ENCODE measurements at places on chromosomes 4 and X. TPM values are rescaled to one million over a fixed set of nuclear protein-coding genes. Genes with fewer than 3 reads are reported as not detected.

DNA sequence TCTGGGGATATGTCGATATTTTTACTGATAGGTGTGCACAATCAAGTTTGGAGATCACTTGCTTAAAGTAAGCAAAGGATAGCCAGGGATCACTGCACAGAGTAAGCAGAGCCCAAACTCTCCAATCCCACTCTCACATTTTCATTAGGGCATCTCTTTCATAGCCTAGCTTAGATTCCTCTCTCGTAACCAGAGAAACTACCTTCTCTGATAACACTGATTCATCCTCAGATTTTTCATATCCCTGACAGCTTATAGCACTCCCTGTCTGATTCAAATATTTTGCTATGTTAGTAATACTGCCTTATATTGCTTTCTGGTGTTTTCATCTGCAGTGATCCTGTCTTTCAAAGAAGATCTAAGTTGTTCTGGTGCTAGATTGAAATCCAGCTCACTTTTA is 123.7 kb downstream of the CBLL2 start:
- DNase-seq: no peak

DNA sequence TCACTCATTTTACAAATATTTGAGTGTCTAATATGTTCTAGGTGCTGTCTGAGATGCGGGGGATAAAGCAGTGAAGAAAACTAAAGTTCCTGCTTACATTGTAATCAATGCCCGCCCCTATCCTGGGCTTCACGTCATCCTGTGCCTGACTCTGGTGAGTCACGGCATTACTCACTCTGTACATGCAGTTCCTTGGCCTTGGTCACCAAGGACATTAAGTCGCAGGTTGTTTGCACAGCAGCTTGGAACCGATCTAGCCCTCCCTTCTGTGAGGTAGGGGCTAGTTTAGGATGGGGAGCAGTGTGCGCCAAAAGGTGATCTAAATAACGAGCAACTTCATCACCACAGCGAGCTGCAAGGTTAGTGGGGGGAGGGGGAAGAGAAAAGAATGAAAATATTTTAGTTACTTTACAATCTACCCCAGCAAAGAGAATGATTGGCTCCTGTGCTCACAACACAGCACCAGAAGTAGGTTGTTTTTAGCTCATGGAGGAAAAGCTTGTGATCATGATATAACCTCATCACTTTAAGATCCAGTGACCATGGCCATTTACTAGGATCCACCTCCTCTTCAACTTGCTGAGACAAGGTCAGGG is 48.0 kb upstream of the HDAC8 start:
- no peak for DNase-seq

DNA sequence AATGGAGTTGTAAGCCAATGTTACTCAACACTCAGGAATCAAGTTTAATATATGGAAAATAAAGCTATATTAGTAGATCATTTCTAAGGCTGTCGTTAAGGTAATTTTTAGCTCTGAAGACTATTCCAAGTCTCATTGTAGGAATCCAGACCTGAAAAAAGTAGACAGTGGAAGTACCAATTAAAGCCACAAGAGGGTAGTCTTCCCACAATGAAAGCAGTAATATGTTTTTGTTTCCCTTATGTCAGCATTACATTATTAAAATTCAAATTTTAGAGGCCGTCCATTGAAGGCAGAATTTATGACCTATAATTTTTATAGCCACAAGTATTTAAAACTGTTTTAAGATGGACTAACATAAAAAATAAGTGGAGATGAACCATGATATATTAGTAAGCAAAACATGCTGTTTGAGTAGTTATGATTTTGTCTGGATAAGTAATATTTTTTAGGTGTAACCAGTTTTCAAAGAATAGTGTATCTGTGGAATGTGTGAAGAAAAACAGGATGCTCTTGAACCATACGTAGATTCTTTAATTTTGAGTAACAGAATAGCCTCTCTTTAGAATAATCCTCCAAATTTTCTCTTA is 372.6 kb upstream of the TECRL start:
- DNase-seq: no peak

- DNase-seq: no peak
These were observed 64.7 kb upstream of the NKX1-1 start for GRCh38 chr4:1470816-1471442.

- no peak for DNase-seq
These were observed 180.8 kb upstream of the MAB21L2 start for GRCh38 chr4:150401083-150401687.

DNA sequence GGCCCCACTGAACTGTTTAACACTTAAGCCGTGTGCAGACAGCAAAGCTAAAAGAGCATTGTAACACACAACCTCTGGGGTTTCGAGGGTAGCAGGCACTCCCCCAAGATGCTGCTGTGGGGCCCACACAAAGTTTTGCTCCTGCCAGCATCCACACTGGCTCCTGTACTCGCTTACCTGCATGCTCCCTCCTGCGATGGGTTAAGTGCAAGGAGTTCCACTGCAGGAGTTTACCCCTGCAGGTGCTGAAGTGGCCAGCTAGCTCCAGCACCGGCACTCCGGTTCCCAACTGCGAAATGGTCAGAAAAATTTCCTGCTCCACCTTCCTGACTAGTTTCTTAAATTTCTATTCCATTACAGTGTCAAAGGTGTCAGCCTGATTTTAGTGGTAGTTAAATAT is 443.5 kb downstream of the PCDH10 start:
- DNase-seq: no peak

- no peak for DNase-seq
These were observed 29.5 kb downstream of the ASB9 start for GRCh38 chrX:15240414-15240813.

DNA sequence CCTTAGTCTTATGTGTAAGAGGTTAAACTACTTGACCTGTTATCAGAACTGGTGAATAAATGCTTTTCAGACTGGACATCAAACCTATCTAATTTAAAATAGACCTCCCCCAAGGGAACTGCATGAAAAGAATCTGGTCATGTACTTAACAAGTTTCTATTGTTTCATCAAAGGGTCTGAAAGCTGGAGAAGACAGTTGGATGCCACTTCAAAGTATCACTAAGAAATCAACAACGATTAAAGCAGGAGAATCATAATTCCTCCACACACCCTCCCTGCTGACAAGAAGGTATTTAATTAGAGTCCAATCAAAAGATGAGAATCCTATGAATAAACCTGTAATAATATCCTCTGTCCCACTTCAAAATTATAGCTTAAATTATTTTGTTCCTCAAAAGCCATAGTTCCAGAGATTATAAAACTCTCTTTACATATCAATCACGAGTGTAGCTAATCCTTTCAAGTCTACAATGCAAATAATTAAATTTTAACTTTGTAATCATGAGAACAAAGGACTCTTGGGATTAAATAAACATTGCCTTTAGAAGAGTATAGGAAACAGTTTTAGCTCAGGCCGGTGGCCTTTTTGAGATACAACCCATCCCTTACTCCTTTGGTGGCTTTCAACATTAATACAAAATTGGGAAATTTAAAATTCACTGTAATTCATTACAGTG is 35.1 kb downstream of the TSPAN5 start:
- no peak for DNase-seq

DNA sequence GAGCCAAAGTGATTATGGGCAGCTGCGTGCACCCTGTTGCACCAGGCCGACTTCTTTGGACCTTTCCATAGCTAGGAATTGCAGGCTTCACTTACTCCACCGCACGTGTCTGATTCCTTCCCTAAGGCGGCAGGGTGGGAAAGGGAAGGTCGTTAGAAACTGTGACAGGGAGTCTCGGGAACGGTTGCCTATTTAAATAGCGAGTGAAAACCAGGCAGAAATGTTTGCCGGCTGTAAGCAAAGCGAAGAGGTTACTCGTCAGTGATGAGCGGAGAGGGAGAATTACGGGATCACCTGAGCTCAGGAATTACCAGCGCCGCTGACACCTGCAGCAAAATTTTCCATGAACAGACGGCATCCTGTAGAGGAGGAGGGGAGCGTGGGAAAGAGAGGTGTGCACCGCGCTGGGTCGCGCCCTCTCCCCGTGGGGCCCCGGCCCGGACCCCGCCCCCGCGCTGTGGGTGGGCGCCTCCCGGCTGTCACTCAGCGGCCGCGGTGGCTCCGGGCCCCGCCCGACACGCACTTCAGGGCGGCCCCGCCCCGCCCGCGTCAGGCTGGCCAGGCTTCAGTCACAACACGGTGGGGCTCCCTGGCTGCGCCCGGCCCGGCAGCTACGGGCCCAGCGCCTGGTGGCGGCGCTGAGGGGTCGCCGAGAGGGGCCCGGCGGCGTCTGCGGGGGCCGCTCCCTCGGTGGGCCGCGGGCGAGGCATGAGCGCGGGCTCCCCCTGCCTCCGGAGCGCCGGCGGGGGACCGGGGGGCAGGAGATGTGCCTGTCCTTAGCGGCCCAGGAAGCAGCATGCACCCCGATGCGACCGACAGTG is at the start of gene SNX25:
Gene SNX25, plus strand, starts transcription at position 568 of the 821 bp plus-strand sequence. Its CDS starts 229 bp downstream, at position 797.
- peak; percentile 84 for DNase-seq

GRCh38 chr4:55312489-55313101 is 33.4 kb upstream of the SRD5A3 start:
- peak; percentile 36 for DNase-seq

GRCh38 chr4:97432551-97432950 is 710.7 kb downstream of the STPG2 start:
- DNase-seq: no peak

GRCh38 chrX:13786048-13786447 is 30.8 kb downstream of the GPM6B start:
- no peak for DNase-seq

DNA sequence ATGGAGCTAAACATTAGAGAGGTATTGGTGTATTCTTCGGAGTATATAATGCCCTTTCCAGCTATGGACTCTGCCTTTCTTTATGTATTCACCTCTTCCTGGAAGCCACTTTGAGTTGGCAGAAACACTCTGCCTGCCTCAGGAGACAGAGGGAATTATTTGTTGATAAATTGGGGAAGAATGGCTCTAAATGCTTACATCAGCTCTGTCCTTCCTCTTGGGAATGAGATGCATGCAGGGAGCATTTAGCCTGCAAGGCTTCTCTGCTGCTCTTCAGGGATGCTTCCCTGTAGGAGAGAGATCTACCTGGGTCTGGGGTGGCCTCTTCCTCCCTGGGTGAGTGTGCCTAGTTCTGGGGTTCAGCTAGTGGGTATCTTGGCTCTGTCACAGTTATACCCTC is 6.9 kb upstream of the HS3ST1 start:
- no peak for DNase-seq

Gene APBB2
- polyA plus RNA-seq: 13.5 TPM

Gene TECRL
- polyA plus RNA-seq: not detected

Gene FRMD7
- 0.14 TPM for polyA plus RNA-seq

Gene ZIC3
- polyA plus RNA-seq: not detected

Gene LIMCH1
- polyA plus RNA-seq: 9.2 TPM

Gene ASMT
- not detected for polyA plus RNA-seq

Gene ZNF711
- polyA plus RNA-seq: 0.21 TPM

Gene GPR173
- polyA plus RNA-seq: not detected

Gene CENPVL3
- not detected for polyA plus RNA-seq

Measured in liver (tissue), 10 donors.